ENCODE measurements at places on chromosomes 6 and 20.

DNA sequence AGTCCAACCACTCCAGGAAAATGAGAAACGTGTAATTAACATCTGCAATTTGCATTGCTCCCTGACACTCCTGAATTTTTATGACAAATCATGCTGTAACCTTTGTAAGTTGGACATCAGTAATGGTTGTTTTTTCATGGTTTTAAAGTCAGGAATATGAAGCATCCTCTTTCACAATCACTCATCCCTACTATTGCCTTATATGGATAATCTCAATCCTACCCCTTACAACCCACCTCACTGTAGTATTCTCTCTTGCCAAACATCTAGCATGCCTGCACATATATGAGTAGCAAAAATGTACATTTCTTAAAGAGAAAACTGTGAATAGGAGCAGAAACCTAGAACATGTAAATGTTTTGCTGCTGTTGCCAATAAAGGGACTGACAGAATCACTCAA, 729.5 kb downstream of the KIF16B start:
- no peaks in the 10 kb centered on the region for H3K4me1 ChIP-seq
- DNase-seq: no peak
- H3K27ac ChIP-seq: no peak overlapping the region
- H3K27me3 ChIP-seq: no peaks in the 10 kb centered on the region

GRCh38 chr6:61977947-61978346, 308.1 kb downstream of the KHDRBS2 start:
- H3K27me3 ChIP-seq: no peaks in the 10 kb centered on the region
- H3K36me3 ChIP-seq: no peaks in the 10 kb centered on the region
- H3K4me1 ChIP-seq: no peaks in the 10 kb centered on the region
- no peak for DNase-seq

DNA sequence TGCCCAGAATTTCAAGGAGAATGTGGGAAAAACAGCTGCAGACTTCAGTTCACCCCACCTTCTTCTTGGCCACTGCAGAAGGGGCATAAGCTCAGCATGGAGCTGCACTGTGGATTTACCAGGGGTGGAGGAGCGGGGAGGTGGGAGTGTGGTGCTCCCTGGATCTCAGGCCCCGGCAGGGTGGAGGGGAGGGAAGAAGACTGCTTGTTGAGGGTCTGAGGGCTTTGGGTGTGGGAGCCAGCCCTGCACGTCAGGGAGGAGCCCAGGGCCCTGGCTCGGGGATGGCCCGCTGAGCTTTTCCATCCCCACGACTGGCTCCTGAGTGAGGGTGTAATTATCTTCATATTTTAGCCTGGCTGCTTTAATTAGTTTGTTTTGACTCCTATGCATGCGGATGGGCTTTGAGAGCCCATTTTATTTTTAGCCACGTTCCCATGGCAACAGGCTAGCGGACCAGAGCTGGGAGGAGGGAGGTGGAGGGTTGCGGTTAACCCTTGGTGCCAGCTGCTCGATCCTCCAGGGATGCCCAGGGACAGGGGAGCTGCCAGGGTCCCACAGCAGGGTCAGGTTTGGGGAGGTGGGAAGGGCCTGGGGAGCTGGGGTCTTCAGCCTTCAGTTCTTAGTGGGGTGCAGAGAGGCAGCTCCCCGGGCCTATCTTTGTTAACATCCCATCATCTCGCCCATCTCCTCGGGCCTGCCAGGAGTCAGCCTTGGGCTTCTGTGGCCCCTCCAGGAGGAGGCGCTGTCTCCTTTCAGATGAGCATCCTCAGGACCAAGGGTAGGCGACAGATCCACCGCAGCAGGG, 68.2 kb downstream of the RAB44 start:
- no peaks in the 10 kb centered on the region for H3K36me3 ChIP-seq
- peak; percentile 80 for DNase-seq
- no peak overlapping the region for H3K27ac ChIP-seq
- no peak overlapping the region for H3K4me3 ChIP-seq
- H3K27me3 ChIP-seq: no peaks in the 10 kb centered on the region
- peaks cover 18% of the 10 kb centered on the region for H3K4me1 ChIP-seq

- H3K27me3 ChIP-seq: no peaks in the 10 kb centered on the region
- no peak for DNase-seq
- H3K36me3 ChIP-seq: no peaks in the 10 kb centered on the region
- no peaks in the 10 kb centered on the region for H3K4me1 ChIP-seq
- H3K4me3 ChIP-seq: no peak overlapping the region
These were observed 130.1 kb upstream of the DOK5 start for GRCh38 chr20:54345301-54345724.

GRCh38 chr20:59721386-59721785, 117.0 kb downstream of the PHACTR3 start:
- H3K4me3 ChIP-seq: no peak overlapping the region
- no peak for DNase-seq
- H3K27me3 ChIP-seq: peaks cover 21% of the 10 kb centered on the region

DNA sequence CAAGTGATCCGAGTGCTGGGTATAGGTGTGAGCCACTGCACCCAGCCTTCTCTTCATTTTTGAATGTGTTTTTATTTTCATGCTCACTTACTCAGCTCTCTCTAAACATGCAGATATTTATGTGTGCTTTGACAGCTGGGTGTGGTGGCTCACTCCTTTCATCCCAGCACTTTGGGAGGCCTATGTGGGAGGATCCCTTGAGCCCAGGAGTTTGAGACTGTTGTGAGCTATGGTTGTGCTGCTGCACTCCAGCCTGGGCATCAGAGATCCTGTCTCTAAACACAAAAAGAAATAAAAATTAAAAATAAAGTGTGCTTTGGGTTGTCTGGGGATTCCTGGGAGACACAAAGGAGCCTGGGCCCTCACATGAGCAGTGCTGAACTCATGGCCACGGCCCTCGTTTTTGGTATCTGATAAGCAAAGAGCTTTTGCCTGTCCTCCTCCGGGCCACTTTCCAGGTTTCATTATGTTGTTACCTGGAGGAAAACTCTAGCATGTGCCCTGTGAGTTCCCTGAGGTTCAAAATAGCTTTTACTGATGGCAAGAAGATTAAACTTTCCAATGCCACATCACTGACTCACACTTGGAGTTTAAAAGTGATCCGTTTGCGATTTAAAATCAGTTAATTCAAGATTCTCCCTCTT, 78.5 kb downstream of the CD164 start:
- H3K4me1 ChIP-seq: no peaks in the 10 kb centered on the region
- no peaks in the 10 kb centered on the region for H3K36me3 ChIP-seq
- H3K4me3 ChIP-seq: no peak overlapping the region
- no peak for DNase-seq

DNA sequence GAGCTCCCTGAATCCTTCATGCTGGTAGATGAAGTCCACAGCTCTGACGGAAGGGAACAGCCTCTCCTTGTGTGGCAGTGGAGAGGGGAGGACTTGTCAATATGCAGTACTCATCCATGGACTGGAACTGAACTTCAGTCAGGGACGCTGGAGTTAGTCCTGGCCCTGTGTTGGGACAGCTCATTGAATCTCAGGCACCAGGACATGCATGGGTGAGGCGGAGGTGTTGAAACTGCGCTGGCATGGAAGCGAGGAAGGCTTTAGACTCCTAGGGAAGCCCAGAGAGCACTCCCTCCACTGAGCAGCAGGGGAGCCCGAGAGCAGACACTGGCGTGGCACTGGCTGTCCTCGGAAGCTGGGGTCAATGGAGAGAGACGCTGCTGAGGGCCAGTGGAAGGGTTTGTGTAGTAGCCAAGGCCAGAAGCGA, 161.3 kb upstream of the GGTLC1 start:
- H3K36me3 ChIP-seq: no peaks in the 10 kb centered on the region
- DNase-seq: no peak
- peaks cover 30% of the 10 kb centered on the region for H3K4me1 ChIP-seq
- H3K27me3 ChIP-seq: no peaks in the 10 kb centered on the region

GRCh38 chr6:27873021-27873940, 38.9 kb downstream of the OR2B2 start:
- H3K4me3 ChIP-seq: peak overlapping the region; percentile 65
- peaks cover 12% of the 10 kb centered on the region for H3K4me1 ChIP-seq
- no peaks in the 10 kb centered on the region for H3K36me3 ChIP-seq
- no peaks in the 10 kb centered on the region for H3K27me3 ChIP-seq
- peak; percentile 64 for DNase-seq

GRCh38 chr20:1830240-1830639, 65.0 kb upstream of the SIRPA start:
- no peak overlapping the region for H3K4me3 ChIP-seq
- no peaks in the 10 kb centered on the region for H3K4me1 ChIP-seq
- H3K27ac ChIP-seq: no peak overlapping the region
- H3K27me3 ChIP-seq: peaks cover 36% of the 10 kb centered on the region
- DNase-seq: no peak

- no peaks in the 10 kb centered on the region for H3K36me3 ChIP-seq
- H3K27me3 ChIP-seq: peaks cover 12% of the 10 kb centered on the region
- H3K4me1 ChIP-seq: no peaks in the 10 kb centered on the region
- no peak overlapping the region for H3K27ac ChIP-seq
- no peak overlapping the region for H3K4me3 ChIP-seq
These were observed 5.6 kb upstream of the SYNE1 start for GRCh38 chr6:152642578-152643375.

DNA sequence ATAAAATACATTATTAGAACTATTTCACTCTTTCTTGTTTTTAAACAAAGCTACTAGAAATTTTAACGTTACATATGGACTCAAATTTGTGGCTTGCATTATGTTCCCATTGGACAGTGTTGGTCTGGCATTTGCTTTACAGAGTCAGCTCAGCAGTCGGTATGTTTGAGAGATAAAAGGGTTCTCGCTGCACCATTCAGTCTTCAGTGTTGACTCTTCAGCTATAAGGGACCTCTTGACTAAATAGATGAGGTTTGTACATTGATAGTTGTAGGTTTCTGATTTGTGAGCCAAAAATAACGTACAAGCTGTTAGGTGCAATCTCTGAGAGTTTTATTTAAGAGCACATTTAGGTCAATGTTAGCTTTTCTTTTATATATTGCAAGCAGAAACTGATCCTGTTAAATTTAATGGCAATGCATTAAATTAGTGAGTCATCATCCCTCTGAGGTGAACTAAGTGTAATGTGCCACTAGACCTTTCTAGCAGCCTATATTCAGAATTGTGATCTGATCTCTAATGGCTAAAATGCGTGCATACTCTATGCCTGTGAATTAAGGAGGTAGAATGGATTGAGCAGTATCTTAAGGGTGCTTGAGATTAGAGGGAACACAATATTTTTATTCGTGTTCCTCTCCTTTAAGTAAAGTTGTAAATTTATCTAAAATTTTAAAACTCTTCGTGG, 485.6 kb upstream of the SYNCRIP start:
- DNase-seq: no peak
- no peak overlapping the region for H3K27ac ChIP-seq
- no peaks in the 10 kb centered on the region for H3K27me3 ChIP-seq
- no peaks in the 10 kb centered on the region for H3K36me3 ChIP-seq
- H3K4me3 ChIP-seq: no peak overlapping the region
- H3K4me1 ChIP-seq: no peaks in the 10 kb centered on the region

GRCh38 chr20:20411402-20411801, 43.5 kb downstream of the INSM1 start:
- H3K27ac ChIP-seq: no peak overlapping the region
- H3K27me3 ChIP-seq: no peaks in the 10 kb centered on the region
- peaks cover 10% of the 10 kb centered on the region for H3K36me3 ChIP-seq
- no peak overlapping the region for H3K4me3 ChIP-seq

DNA sequence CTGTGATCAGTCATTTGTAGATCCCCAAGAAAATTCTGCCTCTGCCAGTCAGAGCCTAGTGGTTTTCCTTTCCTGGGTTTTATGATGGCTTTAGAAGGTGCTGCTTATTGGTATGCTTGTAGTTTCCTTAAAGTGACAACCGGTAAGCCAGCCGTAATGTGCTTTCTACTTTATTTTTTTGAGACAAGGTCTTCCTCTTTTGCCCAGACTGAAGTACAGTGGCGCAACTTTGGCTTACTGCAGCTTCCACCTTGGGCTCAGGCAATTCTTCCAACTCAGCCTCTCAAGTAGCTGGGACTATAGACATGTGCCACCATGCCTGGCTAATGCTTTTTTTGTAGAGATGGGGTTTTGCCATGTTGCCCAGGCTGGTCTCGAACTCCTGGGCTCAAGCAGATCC, 23.5 kb downstream of the MCM8 start:
- H3K4me1 ChIP-seq: no peaks in the 10 kb centered on the region
- no peaks in the 10 kb centered on the region for H3K27me3 ChIP-seq
- no peak overlapping the region for H3K27ac ChIP-seq
- no peak overlapping the region for H3K4me3 ChIP-seq

GRCh38 chr20:47905628-47906347, 120.5 kb upstream of the SULF2 start:
- H3K4me3 ChIP-seq: no peak overlapping the region
- H3K27ac ChIP-seq: no peak overlapping the region
- H3K4me1 ChIP-seq: no peaks in the 10 kb centered on the region
- H3K36me3 ChIP-seq: no peaks in the 10 kb centered on the region

DNA sequence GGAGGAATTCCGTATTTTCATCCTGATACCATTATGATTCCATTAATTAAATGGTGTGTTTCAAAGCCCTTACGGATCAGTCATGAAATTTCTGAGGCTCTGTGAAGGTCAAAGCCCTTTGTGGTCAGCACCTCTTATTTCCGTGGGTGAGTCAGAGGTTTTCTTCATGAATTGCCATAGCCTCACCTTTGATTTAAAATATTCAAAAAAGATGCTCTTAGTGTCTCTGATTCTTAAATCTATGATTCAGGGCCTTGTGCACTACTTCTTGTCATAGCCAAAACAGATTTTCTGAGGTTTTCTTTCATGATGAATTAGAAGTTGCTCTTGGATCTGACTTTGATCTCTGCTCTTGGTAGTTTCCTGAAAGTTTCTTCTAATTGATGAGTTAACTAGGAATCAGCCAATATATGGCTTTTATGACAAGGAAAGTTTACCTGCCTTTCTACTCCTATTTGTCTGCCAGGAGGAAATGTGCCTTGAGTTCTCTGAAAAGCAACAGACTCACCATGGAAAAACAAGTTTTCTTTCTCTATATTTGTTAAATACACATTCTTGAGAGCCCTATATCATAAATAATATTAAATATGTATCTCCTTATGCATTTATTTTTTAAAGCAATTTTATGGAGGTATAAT, 613.0 kb downstream of the UTRN start:
- H3K4me3 ChIP-seq: no peak overlapping the region
- H3K27me3 ChIP-seq: no peaks in the 10 kb centered on the region
- H3K36me3 ChIP-seq: no peaks in the 10 kb centered on the region
- DNase-seq: no peak
- no peaks in the 10 kb centered on the region for H3K4me1 ChIP-seq
- no peak overlapping the region for H3K27ac ChIP-seq

GRCh38 chr6:147677647-147678046, 169.2 kb downstream of the SAMD5 start:
- H3K27ac ChIP-seq: no peak overlapping the region
- no peaks in the 10 kb centered on the region for H3K27me3 ChIP-seq
- no peaks in the 10 kb centered on the region for H3K36me3 ChIP-seq
- H3K4me3 ChIP-seq: no peak overlapping the region
- no peak for DNase-seq

- no peak overlapping the region for H3K4me3 ChIP-seq
- no peak for DNase-seq
- H3K4me1 ChIP-seq: no peaks in the 10 kb centered on the region
- H3K27me3 ChIP-seq: no peaks in the 10 kb centered on the region
- H3K27ac ChIP-seq: no peak overlapping the region
- H3K36me3 ChIP-seq: no peaks in the 10 kb centered on the region
These were observed 569.0 kb downstream of the KIF16B start for GRCh38 chr20:16004108-16004854.
